ENCODE measurements at places on chromosomes 7 and 10.

GRCh38 chr7:28187012-28187411 lies 6.4 kb upstream of the JAZF1 start:
- no peak for DNase-seq

DNA sequence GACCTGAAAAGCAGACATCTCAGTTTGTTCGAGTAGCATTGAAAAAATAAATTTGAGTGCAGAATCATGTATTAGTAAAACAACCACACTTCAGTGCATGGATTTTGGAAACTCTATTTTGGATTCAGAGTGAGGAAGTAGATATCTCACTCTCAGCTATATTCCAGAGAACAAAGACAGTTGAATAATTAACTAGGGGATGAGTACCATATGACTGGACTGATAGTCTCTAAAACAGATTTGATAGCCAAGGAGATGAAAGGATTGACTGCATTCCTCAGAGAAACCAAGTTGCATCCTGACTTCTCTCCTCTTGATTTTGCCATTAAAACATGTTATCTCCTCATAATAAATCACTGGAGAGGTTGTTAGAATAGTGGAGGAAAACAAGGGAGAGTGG lies 268.4 kb upstream of the SP4 start:
- DNase-seq, result no peak

- peak; percentile 72 for DNase-seq
Measured at GRCh38 chr7:129553899-129554461, 51.6 kb downstream of the SMKR1 start.

DNA sequence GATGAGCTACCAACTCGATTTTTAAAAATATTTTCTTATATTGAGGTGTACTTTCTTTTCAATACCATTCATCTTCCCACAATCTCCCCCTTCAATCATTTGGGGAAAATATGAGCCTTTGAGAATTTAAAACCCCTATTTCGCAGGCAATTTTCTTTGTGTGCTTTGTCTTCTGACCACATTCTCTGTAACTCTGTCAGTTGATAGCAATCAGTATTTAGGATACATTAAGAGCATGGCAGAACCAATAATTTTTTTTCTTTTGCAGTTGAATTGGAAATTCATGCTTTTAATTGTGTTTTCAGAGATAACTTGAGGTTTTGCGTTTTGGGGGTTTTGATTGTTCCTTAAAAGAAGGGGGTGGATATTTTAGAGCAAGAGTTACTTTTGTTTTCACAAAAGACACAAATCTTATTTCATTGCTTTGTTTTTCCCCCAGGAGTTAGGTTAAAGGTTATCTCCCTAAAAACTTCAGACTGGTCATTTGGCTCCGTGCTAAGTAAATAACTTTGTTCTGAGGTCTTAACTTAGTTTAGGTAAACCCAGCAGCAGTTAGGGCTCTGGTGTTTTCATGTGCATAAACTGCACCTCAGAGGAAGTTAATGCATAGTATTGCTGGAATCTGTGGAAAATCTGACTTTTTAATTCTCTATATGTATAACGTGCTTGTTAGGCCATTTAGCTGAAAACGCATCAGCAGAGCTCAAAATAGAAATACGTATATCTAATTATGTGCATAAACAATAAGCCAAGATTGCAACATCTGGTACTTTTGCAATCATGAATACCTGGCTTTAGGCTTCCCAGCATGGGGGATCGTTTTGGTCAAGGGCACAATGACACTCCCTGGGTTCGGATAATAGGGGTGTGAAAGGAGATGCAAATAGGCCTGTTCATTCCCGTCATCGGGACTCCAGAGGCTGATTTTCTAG lies 676.4 kb upstream of the ANKRD30A start:
- no peak for DNase-seq

DNA sequence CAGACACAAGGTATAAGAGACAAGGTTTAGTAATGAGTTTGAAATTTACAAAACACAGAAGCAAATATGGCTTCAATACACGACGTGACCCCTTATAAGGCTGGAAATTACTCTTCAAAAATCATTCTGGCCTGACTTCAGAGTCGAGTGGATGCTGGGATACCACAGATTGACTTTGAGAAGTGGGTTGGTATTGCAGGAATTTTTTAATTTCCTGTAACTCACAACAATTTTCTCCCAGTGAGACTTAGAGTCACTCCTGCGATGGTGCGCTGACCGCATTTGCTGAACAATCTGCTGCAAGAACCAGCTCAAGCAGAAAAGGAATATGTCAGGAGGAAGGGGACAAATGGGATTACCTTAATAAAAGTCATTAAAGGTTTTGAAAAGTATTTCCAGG lies 132.1 kb downstream of the EMX2 start:
- DNase-seq, result no peak

DNA sequence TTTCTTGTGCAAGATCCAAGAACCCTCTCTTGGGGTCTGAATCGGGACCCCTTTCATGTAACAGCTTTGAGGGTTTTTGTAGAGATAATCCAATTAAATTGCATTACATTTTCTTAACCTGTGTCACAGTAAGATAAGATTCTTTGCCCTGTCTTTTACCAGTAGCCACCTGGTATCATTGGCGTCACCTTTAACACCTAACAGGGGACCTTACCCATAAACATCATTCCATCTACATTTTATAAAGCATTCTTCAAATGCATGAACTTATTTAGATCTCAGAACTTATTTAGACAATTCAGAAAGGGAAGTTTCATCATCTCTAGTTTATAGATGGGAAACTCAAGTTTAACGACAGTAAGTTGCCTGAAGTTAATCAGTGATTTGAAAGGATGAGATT lies 106.4 kb upstream of the KLF6 start:
- DNase-seq, result no peak

- DNase-seq, result no peak
Measured at GRCh38 chr10:117075064-117075463, 63.0 kb downstream of the VAX1 start.

- DNase-seq, result no peak
Measured at GRCh38 chr7:40299097-40299496, 164.3 kb downstream of the SUGCT start.

DNA sequence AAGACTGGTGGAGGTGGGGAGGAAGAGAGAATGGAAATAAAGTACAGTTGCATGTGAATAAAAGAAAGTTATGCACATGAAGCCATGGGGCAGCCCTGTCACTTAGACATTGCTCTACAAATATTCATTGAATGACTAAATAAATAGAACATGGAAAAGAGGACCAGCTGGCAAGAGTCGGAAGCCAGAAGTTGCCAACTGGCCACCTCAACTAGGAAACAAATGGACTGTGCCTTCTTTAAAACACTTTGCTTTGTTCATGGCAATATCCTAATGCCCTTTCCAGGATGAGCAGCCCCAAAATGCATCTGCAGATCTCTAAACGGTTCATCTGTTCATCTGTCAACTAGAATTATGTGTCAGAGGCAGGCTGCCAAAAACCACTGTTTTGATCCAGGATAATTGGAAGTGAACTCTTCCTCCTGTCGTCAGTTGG lies 157.3 kb downstream of the NOC3L start:
- DNase-seq, result no peak

DNA sequence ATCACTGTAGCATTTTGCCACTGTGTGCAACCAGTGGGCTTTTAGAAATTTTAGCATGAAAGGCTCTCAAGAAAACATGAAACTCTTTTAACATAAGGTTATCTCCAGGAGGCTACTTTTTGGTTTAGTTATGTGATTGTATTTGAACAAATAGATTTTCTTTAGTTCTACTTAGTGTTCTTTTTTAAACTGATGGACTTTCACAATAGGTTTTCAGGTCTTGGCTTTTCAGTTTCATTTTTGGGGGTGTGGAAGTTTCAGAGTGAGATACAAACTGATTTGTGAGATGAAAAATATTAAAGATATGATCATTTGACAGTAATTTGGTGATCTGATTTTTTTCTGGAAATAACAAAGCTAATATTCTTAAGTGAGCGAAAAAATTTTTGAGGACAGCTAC lies 344.1 kb downstream of the PHF14 start:
- no peak for DNase-seq

GRCh38 chr7:56077681-56078080 lies 13.6 kb downstream of the SUMF2 start:
- no peak for DNase-seq

- DNase-seq, result no peak
Measured at GRCh38 chr7:101255796-101256195, 10.9 kb upstream of the FIS1 start.

GRCh38 chr7:155064186-155064585 lies 5.9 kb upstream of the HTR5A start:
- no peak for DNase-seq

DNA sequence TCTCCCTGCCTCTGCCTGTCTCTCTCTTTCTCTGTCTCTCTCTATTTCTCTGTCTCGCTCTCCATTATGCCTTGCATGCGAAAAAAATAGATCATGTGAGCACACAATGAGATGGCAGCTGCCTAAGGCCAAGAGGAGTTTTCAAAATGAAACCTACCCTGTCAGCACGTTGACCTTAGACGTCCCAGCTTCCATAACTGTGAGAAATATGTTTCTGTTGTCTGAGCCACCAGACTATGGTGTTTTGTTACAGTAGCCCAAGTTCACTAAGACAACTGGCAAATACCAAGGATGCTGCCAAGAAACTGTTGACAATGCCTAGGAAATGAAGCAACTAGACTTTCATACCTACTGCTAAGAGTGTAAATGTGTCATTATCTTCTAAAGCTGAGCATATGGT lies 70.6 kb upstream of the PLXDC2 start:
- DNase-seq, result no peak

- no peak for DNase-seq
Measured at GRCh38 chr7:24492576-24492975, 80.7 kb upstream of the PALS2 start.

DNA sequence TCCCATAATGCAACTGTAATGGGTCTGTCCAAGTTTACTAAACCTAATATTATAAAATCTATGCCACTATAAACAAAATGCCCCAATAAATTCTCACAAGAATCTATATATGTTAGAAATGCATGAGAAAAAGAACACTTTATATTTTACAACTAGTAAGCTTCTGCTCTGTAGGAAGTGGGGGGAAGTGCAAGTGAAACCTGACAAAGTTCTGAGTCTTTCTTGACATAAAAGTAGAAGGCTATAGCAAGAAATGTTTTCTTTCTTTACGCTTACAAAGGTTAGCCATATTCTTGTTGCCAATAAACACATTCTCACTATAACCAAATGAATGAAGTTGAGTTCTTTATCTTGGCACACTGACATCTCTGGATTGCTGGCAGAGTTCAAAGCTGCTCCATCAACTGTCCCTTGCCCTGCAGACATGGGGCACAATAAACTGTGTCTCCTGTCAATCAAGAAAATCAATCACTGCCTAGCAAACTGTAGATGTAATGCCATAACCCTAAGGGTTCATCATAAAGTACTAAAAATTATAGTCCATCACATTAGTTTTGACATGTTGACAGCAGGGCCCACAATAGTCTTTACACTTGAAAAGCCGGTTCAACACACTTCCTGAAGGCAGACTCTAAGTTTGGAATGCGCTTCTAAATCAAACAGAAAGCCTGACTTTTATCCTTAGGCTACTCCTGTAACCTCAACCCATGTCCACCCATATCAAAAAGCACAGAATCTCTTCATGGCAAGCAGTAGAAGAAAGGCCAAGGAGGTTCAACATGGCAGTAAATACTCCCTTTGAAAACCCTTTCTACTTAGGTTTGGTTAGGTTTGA lies 58.6 kb downstream of the TPK1 start:
- DNase-seq, result no peak

GRCh38 chr10:103649654-103650423 lies 156.3 kb downstream of the NEURL1 start:
- DNase-seq, result no peak

DNA sequence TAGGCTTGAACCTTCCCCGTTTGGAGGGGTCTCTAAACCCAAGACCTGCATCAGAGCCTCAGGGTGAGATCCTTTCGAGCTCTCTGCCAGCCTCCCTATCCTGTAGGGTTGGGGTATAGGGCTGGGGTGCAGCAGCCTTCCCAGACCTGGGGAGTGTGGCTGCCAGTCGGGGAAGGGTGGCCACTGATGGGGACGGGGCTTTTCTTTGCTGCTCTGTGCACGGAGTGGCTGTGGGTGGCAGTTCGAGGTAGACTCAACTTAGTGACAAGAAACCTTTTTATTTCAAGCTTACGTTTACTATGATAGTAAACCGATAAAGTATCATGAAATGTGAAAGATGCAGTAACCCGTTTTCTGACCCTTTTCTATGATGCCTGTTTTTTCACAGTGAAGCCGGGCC lies 13.0 kb downstream of the ZNF316 start:
- DNase-seq, result no peak

GRCh38 chr10:104255311-104255981 lies 754 bp downstream of the GSTO1 start:
- DNase-seq, result peak; percentile 70

DNA sequence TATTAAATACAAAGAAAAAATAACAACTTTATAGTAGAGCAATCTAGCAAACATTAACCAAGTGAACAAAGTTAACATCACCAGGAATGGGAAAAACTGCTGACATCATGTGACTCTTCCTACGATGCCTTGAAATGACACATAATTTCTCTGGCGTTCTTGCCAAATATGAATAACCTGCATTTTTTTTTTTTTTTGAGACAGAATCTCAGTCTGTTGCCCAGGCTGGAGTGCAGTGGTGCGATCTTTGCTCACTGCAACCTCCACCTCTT lies 126.5 kb upstream of the VKORC1L1 start:
- DNase-seq, result no peak

DNA sequence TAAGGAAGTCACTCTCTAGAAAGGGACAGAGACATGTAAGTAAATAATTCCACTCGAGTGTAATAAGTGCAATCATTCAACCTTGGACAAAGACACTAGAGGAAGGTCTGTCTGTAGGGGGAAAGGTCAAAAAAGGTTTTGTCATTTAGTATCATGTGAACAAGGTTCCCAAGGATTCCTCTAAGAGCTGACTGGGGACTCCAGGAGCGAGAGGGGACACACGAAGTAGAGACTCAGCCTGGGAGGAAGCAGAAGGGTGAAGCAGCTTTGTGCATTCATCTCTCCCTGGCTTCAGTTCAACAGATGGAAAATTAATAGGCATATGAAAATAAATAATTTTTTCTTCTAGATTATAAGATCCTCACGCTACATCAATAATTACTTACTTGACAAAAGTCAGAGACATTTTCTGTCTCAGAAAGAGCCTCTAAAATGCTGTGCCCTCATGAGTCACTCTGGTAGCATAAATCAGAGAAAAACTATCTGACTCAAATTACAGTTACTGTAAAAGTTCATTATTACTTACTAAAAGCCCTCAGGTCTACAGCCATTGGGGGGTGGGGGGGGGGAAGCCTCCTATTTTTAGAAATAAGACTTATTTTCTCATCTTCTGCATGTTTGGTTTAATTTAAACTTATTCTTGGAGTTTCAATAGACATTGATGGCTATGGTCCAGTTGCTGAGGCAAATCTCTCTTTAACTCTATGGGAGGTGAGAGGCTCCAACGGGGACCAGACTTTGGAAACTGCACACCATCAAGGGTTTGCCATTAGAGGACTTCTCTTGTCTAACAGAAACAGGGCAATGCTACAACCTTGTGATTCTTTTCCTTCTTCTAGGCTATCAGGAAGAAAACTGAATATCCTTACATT lies 275.1 kb upstream of the KLF14 start:
- no peak for DNase-seq

GRCh38 chr7:87785368-87785995 lies 90.7 kb downstream of the SLC25A40 start:
- DNase-seq, result no peak

Measured in activated CD4-positive, alpha-beta T cell treated with anti-CD3 and anti-CD28 coated beads, Interleukin-2, amount 10 ng/mL, durations not matched to agents 24 days and 14 days (primary cell).